ENCODE measurements at places on chromosomes 4 and X.

GRCh38 chr4:28350485-28350884, 1489.8 kb downstream of the STIM2 start:
- peak; percentile 36 for DNase-seq

GRCh38 chr4:126448086-126448845, 1133.5 kb downstream of the FAT4 start:
- DNase-seq = no peak

GRCh38 chr4:119025916-119026661, 109.5 kb upstream of the MYOZ2 start:
- DNase-seq = peak; percentile 71

DNA sequence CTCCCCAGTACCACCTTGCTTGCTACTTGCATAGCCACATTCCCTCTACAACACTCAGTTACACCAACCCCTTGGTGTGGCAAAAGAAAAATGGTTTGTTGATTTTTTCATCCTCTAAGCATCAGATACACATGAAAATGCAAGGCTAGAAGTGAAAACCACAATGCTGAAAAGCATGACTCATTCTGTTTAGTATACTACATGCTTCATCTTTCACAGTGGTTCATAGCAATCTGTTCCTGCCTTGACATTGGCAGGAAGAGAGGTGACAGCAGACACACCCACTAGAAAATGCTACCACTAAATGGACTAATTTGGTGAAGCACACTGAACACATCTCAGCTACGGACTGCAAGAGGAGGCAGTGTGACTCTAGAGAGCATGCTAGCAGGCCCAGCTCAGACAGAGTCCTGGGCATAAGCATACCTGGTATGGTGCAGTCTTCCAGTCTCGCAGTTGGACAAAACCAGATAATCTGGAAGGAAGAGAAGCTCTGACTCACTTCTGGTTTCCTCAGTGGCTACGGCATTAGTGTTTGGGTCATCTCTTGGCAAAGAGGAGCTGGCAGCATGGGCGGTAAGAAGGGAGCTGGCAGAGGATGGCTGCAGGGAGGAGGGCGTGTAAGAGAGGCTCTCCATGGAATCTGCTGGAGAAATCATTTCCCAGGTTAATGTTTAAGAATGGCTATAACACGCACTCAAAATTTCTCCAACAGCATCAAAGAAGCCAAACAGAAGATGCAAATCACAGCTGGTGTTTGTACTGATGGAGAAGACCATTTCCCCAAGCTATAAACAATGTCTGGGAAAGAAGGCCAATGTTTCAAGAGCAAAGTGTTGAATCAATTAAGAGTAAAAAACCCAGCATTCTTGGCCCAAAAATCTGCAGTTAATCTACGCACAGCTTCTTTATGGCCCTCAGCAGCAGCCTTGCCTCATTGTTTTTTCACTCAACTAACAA, 37.8 kb downstream of the GAB3 start:
- DNase-seq = peak; percentile 79

GRCh38 chr4:174292473-174292872, 8.8 kb downstream of the CEP44 start:
- no peak for DNase-seq

- DNase-seq = no peak
Measured at GRCh38 chrX:8675006-8675630, 56.8 kb downstream of the ANOS1 start.

- peak; percentile 84 for DNase-seq
Measured at GRCh38 chr4:121594796-121595526, 101.8 kb downstream of the ANXA5 start.

GRCh38 chr4:76943790-76944189, 5.8 kb upstream of the SEPTIN11 start:
- no peak for DNase-seq

GRCh38 chr4:112765317-112765974, 128.5 kb downstream of the LARP7 start:
- no peak for DNase-seq

All from NCI-H226 (cell line).